ENCODE measurements at places on chromosomes 13 and 19.

DNA sequence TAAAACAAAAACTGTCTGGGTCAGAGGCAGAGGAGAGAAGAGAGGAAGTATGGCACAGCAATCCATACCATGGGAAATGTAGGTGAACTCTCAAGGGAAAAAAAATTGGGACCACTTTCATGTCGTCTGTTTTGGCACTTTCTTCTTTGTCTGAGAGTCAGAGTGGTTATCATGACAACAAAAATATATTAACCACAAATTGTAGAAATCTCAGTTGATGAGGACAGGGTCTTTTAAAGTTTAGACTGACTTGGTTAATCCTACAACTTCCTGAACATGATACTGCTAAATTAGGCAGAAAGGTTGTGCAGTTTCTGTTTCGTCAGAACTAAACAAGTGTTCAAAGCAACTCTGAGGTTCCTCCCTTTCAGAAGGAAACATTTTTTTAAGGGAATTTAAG, 15.2 kb downstream of the KLF5 start:
- no peak for DNase-seq

DNA sequence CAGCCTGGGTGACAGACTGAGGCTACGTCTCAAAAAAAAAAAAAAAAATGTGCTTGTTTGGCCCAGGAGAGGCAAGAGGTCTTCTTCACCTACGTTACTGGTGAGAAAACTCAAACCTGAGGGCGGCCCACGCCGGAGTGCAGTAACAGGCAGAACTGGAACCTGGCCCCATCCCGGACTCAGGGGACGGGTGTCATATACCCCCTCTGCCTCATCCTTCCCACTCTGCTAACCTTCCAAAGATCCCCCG, 414 bp upstream of the ADAT3 start:
- no peak for DNase-seq

- DNase-seq = no peak
Measured at GRCh38 chr19:28454083-28454482, 758.9 kb downstream of the UQCRFS1 start.

- no peak for DNase-seq
Measured at GRCh38 chr19:29268103-29268502, 55.2 kb upstream of the UQCRFS1 start.

GRCh38 chr13:29125191-29125933, 305.2 kb downstream of the MTUS2 start:
- DNase-seq = no peak

DNA sequence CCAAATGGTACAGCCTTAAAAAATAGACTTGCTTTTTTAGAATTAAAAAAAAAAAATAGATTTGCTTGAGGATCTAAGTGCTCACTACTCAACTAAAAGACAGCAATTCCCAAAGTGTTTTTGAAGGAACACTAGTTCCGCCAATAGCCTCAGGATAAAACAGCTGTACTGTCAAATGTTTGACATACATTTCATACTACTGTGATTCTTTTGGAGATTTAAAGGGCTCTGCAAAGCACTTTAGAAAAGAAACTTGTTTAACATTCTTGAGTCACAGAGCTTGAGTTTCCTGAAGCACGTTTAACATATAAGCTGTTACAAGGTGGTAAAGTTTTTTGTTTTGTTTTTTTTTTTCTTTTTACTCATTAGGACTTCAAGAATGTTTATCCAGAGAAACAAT, 23.1 kb upstream of the KLF5 start:
- DNase-seq = no peak

DNA sequence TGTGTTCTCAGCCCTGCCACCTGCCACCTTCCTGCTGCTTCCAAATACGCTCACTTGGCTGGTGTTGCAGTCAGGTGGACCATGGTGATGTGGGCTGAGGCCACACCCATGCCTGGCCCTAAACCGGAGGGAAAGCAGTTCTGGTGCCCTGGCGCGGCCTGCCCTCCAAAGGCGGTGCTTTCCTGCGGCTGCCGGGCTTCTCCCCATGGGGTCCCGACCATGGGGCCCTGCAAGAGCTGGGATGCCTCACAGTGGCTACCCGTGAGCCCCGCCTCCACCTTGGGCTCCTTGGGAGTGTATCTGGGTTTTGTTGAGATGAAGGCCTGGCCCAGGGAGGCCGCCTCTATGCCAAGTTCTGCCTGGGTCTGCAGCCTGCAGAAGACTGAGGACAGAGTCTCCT, 73.7 kb downstream of the ERICH6B start:
- no peak for DNase-seq
